Left forelimb (tissue), 1 donor: ENCODE measurements at places on chromosomes 2 and 18.

- no peak for DNase-seq
Measured at GRCh38 chr18:58593938-58594337, 35.0 kb downstream of the ALPK2 start.

- DNase-seq = no peak
Measured at GRCh38 chr2:50765146-50765545, 266.8 kb downstream of the NRXN1 start.

DNA sequence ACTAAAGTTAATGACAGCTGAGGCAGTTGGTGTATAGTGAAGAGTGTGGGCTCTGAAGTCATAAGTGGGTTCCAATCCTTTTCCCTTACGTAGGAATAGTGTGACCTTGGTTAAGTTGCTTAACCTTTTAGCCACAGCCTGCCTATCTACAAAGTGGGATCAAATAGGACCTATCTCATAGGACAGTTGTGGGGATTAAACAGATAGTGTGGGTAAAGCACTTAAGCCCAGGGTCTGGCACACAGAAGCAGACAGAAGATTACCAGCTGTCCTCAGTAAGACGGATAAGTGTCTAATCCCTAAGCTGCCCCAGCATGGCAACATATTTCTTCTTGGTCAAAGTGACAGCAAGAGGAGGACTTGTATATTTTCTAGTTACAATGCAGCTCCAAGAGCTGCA is 28.2 kb downstream of the UBE2F start:
- no peak for DNase-seq

- DNase-seq = no peak
Measured at GRCh38 chr2:70045932-70046331, 41.3 kb upstream of the PCBP1 start.

DNA sequence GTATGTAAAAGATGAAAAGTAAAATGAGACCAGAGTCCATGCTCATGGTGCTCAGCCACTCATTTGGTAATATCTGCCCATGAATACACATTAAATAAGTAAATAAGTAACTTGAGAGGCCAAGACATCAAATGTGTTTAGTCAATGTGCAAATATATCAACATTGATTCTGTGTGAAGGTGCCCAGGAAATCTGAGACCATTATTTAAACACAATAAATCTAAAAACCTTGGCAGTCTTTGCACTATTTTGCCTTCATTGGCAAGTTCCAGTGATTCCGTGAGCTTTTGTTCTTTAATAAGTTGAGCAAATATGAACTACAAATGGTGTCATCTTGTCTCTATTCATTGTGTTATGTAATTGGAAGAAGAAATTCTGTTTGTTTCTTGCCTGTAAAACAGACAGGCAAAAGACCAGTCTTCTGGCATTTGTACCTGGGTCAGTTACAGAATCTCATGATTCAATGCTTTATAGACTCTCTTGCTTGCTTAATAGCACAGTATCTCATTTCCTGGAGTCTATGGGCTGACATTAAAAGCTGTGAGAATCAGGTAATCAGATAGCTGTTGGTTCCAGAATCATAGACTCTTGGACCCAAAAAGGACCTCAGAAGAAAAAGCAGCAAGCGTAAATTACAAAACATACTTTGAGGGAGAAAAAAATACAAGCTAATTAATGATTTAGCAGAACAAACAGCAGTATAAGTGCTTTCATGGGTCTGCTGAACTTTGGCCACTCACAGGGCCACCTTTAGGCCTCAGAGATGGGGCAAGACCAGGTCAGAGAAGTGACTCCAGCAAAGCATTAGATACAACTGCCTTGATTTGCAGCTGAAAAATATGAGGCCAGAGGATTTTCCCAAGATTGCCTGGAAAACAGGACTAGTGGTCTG is 20.0 kb upstream of the SERPINB3 start:
- DNase-seq = no peak

- DNase-seq = no peak
Measured at GRCh38 chr2:223494942-223495341, 107.2 kb downstream of the SCG2 start.

DNA sequence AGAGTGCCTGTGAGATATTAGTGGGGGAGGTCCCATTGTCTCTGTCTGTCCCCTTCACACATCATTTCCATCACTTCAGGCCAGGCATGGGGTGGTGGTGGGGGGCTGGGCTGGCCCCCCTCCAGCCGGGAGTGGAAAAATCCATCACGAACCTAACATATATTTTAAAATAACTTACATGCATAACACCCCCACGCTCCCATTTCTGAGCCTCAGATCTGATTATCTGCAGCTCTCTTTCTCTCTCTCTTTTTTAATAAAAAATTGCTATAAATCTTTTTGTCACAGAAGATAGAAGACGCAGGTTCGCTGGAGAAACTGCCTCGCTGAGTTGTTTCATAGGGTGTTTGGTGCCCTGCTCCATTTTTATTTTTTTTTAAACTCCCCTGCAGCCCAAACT is 159.8 kb downstream of the CELF4 start:
- no peak for DNase-seq

- no peak for DNase-seq
Measured at GRCh38 chr2:142843731-142844130, 33.7 kb upstream of the KYNU start.

DNA sequence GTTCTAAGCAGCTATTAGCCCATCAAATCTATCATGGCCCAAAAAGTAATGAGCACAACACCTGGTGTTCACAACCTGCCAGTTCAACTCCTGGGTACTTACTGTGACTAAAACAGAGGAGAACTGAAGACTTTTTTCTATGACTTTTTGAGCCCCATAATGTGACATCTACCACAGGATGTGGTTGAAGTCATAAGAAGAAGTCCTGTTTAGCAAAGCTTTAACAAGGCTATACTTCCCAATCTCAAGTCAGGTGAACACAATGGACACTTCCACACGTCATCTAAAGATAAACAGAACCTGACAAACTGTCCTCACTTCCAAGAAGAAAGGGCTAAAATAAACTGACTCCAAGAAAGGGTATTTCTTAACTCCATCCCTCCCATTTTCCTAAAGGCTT is 138.8 kb downstream of the ATAD2B start:
- DNase-seq = no peak

GRCh38 chr18:59783138-59783537 is 85.9 kb upstream of the CCBE1 start:
- no peak for DNase-seq

- DNase-seq = no peak
Measured at GRCh38 chr18:78871618-78872017, 108.0 kb upstream of the SALL3 start.

- DNase-seq = peak; percentile 30
Measured at GRCh38 chr2:24824071-24824588, 30.9 kb downstream of the CENPO start.

DNA sequence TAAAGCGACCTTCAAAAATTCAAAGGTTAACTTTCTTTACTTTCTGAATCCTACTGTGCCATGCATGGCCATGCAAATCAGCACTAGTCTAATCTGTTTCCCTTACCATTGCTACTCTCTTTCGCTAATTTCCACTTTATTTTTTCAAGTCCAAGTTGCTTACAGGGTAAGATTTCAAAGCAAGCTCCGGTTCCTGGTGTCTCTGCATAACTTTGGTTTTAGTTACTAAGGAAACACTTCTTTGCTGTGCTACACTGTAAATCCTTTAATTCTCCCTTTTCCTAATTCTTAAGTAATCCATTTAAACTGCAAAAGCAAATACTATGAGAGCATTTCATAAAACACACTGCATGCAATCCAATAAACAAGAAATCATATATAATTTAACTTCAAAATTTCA is 383.5 kb upstream of the LYPD1 start:
- no peak for DNase-seq

GRCh38 chr18:5150894-5151293 is 46.2 kb downstream of the AKAIN1 start:
- DNase-seq = no peak

DNA sequence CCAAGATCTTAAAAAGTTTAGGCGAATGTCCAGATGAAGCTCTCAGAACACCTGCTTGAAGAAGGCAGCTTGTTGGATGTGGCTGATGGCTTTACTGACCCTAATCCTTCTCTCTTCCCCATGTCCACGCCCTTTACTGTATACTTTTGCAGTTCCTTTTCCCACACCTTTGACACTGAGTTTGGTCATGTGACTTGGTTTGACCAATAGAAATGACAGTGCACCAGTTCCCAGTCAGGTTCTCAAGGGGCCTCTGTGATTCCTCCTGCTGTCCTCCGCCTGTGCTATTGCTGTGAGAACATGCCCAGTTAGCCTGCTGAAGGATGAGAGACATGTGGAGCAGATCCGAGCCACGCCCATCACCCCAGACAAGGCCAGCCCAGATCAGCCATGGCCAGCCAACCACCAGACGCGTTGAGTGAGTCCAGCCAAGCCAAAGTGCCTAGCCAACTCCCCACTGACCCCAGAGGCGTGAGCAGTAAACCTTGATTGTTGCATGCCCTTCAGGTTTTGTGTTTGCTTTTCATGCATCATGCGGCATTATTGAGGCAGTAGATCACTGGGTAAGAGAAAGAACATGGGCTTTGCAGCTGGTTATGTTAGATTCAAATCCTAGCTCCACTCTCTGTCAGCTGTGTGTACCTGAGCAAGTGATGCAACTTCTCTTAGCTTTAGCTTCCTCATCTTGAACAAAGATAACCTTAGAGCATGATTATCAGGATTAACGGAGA is 258.0 kb upstream of the SIX2 start:
- DNase-seq = no peak

- DNase-seq = no peak
Measured at GRCh38 chr2:16911746-16912145, 246.1 kb upstream of the CYRIA start.

DNA sequence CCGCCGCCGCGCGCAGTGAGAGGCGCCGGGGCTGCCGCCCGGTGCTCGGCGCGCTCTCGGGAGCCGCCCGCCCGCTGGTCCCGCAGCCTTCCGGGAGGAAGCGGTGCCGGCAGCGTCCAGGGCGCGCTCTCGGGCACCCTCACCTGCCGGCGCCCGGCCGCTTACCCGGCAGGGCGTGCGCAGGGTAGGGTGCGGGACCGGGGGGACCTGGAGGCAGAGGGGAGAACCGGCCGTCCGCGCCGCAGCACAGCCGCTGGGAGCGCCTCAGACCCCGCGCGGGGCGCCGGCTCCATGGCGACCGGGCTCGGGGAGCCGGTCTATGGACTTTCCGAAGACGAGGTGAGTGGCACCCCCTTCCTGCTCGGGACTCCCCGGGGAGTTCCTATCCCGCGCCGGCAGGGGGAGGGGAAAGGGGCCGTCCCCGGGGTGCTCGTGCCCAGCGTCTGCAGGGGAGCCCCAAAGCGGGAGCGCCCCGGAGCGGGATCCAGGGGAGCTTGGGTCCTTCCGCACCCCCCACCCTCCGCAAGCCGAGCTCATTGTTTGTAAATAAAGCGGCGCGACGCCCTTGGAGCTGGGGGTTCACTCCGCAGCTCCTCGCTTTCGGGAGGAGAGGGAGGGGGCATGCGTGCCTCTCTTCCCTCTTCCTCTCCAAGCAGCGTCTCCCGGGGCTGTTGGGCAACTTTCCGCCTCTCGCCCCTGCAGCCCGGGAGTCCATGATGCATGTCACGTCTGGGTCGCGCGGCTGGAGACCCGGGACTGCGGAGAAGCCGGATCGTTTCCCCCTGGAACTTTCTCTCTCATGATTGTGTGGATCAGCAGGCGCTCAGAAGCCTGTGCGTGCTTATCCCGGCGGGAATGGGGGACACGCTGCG is 580 bp downstream of the NEDD4L start:
- DNase-seq = peak; percentile 68

DNA sequence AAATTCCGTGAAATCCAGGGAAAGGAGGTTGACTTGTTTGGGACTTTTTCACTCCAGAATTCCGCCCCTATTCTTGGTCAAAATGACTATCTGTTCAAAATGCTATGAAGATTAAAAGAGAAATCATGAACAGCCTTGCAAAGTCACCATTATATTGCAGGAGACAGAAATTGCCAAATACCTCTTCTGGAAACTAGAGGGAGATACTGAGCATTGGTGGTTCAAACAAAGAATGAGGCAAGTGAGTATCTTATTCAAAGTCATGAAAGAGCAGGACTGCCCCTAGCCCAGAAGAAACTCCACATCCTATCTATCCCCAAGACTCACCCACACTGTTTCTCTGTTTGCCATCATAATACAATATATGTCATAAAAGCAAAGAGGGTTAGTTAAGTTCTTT is 862.3 kb upstream of the POU3F3 start:
- DNase-seq = no peak

- no peak for DNase-seq
Measured at GRCh38 chr2:7115364-7115763, 198.2 kb downstream of the RNF144A start.

DNA sequence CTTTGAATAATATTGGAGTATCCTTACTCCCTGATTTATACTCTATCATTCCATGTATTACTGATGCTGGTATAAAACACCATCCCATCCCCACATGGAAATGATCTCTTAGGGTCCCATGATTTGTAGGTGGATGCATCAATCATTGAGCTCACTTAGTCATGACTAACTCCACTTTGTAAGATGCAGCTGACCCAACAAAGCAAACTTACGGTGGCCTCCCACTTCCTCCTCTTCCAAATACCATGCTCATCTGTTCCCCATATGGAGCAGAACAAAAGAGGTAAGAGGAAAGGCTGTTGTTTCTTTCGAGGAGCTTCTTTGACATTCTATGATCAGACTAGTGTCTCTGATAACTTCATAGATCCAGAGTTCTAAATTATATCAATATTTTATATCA is 640.2 kb upstream of the SLC39A10 start:
- DNase-seq = no peak

- DNase-seq = no peak
Measured at GRCh38 chr2:70431716-70432347, 121.8 kb downstream of the TGFA start.

DNA sequence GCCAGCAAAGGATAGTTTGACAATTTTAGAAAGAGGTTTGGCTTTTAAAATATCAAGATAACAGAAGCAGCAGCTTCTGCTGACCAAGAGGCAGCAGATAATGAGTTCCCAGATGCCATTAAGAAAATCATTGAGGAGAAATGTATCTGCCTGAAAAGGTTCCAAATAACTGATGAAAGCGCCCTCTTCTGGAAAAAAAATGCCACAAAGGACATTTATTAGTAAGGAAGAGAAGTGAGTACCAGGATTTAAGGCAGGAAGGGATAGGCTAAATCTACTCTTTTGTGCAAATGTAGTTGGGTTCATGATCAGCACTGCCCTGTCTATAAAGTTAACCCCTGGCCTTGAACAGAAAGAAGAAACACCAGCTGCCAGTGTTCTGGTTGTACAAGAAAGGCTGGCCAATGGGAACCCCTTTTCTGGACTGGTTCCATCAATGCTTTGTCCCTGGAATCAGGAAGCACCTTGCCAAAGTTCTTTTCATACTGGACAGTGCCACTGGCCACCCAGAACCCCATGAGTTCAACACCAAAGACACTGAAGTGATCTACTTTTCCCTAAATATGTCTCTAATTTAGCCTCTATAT is 40.6 kb downstream of the DHX57 start:
- no peak for DNase-seq
